ENCODE measurements at places on chromosomes 3 and 15.

GRCh38 chr3:24434651-24435050, 60.0 kb downstream of the THRB start:
- DNase-seq, result no peak

GRCh38 chr3:183931881-183932280, 47.2 kb upstream of the PARL start:
- DNase-seq, result no peak

DNA sequence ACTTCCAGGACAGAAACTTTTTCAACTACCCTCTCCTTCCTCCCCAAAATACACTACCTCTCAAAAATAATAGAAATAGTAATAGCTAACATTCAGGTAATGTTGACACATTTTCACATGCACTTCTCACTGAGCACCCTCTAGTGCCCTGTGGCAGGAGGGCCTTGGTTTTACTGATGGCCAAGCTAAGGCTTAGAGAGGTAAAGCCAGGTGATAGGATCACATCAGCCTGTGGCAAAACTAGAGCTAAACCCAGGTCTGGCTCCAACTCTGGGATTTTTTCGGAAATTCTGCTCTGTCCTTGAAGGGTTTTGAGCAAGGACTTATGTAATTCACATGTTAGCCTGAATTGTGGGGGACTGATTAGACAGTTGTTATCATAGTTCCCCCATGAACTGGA, 922 bp upstream of the TAMM41 start:
- no peak for DNase-seq

DNA sequence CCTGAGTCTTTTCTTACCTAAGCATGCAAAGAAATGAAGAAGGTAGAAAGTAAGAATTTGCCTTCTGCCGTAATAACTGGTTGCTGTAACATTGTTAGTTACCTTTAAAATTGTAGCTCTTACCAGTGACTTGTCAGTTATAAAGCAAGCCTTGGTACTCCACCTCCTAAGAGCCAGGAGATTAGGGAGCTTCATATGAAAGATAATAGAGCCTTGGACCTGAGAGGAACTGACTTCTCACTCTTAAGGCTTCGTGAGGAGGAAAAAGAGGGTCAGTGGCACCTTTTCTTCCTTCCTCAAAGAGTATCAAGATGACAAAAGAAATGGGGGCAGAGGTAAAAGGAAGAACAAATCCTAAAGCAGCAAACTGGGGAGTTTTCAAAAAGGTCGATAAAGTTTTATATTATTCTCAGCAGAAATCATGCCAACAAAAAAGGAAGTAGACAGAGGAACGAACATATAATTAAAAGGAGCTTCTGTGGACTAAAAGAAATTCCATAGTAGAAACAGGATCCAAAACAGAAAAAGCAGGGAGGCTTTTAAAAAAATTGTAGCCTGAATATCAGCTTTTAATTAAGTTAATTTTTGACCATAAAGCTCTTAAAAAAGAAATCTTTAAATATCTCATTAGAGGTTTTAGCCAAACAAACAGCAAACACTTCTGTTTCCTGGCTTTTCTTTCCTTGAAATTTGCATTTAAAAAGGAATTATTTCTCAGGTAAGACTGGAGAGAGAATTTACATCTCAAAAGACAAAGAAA, 847.1 kb upstream of the ALCAM start:
- no peak for DNase-seq

DNA sequence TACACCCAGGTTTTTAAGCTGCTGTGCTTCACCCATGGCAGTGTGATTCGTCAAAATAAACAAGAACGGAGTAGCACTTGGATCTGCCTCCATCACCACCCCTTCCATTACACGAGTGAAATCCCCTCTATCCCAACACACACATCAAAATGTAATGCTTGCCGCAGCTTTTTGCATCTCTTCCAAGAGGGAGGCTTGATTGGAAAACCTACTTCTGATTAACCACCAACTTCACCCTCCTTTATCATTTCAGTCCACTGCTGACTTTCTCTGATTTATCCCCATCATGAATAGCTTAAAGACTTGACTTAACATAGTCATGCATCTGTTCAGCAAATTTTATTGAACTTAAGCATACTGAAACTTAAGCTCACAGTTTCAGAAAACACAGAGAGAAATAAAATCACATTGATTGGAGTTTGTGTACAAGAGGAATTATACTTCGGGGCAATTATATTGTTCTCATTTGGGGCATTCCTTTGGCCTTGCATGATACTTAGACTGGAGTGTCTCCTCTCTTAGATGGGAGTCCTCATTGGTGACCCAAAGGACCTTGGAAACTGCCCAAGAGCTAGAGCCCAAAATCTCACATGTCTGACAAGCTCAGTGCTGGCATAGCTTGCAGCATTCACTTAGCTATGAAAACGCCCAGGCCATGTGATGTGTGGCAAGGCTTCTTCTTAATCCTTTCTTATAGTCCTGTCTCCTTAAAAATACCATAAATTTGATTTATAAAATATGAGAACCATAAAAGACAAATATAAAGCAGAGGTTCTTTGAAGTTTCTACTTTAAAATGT, 124.3 kb upstream of the UMPS start:
- DNase-seq, result no peak

GRCh38 chr3:38111201-38111600, 25.7 kb downstream of the ACAA1 start:
- no peak for DNase-seq

DNA sequence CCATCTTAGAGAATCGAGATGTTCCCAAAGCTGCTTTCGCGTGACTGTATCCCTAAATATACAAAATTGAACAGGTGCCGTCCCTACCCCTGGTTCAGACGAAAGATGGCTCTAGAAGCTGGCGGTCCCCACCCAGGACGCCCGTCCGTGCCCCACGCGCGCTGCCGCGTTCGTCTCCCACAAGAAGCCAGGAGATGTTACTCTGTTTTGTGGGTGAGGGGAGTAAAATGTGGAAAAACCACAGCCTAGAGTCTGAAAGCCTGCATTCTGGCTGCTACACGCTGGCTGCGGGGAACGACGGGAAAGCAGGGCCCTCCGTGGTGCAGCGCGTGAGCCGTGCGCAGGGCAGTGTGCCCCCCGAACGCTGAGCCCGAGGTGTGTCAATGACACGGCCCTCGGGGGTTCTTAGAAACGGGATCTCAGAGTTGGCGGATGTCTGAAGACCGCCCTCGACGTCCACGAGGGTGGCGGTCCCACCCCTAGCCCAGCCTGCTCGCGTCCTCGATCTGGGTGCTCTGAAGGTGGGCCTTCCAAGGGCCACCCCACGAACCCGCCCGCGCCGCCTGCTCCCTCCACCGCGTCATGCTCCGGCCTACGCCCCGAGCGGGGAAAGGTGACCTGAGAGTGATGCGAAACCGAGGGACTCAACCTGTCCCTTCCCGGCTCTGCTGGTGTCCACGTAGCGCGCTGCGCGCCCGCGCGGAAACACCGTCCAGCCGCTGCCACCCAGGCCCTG, 95.6 kb downstream of the OCA2 start:
- no peak for DNase-seq

- no peak for DNase-seq
Measured at GRCh38 chr3:127615631-127616305, 13.2 kb upstream of the PODXL2 start.

GRCh38 chr3:158093526-158093925, 12.7 kb downstream of the SHOX2 start:
- DNase-seq, result no peak

DNA sequence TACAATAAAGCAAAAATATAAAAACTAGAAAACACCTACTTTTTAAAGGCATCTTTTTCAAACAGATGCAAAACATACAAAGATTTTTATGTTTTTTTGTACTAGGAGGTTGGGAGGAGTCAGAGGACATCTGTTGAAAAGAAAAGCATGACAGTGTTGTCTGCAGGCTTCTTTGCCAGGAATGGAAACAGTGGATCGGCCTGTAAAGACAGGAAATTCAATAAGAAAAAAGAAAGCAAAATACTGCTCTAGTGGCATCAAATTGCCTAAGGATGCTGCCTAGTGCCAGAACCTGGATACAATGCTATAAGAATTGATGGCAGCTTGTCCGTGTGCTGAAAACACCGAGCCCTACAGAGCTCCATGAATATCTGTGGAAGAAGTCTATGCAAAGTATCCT, 69.9 kb downstream of the TBC1D5 start:
- no peak for DNase-seq

DNA sequence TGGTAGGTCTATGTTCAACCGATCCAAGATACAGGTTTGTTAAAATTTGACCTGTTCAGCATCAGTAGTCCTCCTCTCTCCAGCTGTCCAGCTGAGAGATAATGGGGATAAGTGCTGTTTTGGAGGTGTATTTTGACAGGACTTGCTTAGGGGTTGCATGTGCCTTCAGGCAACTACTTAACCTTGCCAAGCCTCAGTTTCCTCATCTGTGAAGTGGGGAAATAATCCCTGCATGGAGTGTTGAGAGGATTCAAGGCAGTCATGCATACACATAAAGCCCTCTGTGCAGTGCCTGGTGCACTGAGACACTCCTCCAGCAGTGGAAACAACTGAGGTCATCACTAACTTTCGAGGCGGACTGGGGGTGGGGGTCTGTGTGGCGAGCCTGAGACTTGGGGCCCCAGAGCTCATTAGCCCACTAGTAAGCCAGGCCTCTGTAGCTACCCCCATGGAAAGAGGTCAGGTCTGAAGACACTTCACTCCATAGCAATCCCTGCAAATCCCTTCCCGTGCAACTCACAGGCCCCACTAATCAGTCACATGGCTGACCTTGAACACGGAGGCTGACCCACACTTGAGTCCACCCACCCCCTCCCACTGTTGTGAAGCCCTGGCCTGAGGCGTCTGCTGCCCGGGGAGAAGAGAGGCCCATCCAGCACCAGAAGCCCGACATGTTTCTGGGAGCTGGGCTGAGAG, 25.9 kb upstream of the SLC6A6 start:
- no peak for DNase-seq

DNA sequence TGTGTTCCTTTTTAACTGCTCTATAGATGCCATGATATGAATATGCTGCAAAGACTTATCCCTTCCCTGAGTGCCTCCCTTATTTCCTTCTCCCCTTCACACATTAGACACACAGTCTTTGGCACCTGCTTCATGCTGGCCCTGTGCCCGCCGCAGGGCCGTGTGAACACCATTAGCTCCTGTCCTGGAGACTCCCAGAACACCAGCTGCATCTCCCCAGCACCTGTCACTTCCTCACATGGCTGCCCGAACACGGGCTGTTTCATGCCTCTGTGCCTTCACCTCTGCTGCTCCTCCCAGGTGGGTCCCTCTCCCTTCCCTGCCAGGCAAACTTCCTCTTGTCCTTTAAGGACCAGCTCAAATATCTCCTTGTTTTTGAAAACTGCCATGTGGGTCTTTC, 40.5 kb upstream of the SEC13 start:
- no peak for DNase-seq

DNA sequence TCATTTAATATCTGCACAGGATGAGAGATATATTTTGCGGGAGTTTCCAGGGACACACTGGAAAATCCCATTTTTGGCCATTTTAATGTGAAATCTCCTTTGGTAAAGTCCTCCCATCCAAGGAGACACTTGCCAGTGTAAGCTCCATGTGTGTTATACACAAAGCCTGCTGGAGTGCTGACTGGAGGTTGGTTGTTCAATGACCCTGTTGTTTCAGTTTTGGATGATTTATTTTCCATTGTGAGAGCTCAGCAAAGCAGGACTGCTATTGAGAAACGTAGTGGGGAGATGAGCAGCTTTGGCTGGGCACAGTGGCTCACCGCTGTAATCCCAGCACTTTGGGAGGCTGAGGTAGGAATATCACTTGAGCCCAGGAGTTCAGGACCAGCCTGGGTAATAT, 127.7 kb downstream of the NUP210 start:
- DNase-seq, result no peak

DNA sequence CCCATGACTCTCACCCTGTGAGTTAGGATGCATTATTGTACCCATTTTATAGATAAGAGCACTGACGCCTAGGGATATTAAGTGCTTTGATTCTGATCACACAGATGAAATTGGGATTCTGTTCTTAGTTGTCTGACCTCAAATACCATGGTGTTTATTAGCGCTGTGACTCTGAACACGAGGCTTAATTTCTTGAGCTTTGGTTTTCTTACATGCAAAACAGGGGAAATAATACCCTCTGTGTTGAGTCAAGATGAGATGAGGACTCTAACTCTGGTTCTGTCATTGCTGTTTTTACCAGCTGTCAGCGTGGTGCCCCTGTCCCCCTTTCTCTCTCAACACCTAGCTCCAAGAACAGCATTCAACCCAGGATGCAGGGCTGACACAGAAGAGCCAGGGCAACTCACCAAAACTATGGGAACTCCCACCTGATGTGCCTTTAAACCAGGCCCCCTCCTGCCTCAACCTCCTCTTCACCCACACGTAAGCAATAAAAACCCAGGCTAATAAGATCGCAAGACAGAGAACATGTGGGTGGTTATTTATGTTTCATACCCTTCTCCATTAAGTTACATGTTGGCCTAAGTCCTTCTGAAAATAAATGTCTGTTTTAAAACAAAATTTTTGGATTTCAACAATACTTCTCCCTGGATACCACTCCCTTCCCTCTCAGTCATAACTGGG, 100.1 kb upstream of the SPATA12 start:
- no peak for DNase-seq

DNA sequence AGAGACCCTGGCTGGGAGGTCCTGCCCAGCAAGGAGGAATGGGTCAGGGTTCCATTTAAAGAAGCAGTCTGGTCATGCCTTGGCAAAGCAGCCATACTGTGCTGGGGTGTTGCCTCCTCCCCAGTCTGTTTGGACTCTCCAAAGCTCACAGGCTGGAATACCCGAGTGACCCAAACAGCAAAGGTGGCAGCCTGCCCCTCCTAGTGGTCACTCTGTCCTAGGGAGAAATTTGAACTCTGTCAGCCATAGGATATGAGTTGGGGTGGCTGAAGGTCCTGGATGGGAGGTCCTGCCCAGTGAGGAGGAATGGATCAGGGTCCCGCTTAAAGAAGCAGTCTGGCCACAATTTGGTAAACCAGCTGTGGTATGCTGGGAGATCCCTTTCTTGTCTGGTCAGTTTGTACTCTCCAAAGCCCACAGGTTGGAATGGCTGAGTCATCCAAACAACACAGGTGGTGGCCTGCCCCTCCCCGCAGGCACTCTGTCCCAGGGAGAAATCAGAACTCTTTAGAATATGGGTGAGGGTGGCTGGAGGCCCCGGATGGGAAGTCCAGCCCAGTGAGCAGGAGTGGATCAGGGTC, 45.0 kb downstream of the CCR1 start:
- DNase-seq, result no peak

DNA sequence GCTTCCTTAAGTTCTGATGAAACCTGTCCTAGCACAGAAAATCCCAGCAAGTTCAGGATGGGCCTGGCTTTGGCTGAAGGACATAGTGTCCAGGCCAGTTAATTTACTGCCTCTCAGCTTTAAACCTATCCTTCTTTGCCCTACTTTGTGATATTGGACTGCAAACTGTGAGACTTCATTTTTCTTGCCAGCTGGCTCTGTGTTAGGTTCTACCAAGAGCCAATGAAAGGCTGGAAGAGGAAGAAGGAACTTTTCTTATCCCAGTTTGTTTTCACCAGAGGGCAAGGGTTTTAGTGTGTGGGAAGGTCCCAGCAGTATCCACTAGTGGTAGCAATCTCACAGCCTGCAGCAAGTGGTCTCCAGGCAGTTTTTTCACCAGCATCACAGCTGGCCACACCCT, 18.2 kb downstream of the DCUN1D1 start:
- DNase-seq, result no peak

- no peak for DNase-seq
Measured at GRCh38 chr15:44092221-44092620, 102.8 kb downstream of the FRMD5 start.

GRCh38 chr3:51538115-51538458, 432 bp upstream of the RAD54L2 start:
- DNase-seq, result no peak

GRCh38 chr3:27752926-27753325, 30.8 kb upstream of the EOMES start:
- no peak for DNase-seq

GRCh38 chr15:81265256-81265943, 58.5 kb downstream of the STARD5 start:
- DNase-seq, result no peak

All from anterior cingulate cortex (tissue), 58 donors.